NCI-H460 (cell line): ENCODE measurements at places on chromosomes 1 and 21. TPM values are rescaled to one million over a fixed set of nuclear protein-coding genes. Genes with fewer than 3 reads are reported as not detected.

Gene SWT1
- 3.4 and 4.9 TPM in 2 replicates for total RNA-seq

Gene MACF1
- 34.8 and 35.9 TPM in 2 replicates for total RNA-seq

Gene SPRR2F
- total RNA-seq, result not detected in 2 replicates

Gene MANEAL
- 3.4 and 3.7 TPM in 2 replicates for total RNA-seq
